ENCODE measurements at places on chromosomes 3 and 15. TPM values are rescaled to one million over a fixed set of nuclear protein-coding genes. Genes with fewer than 3 reads are reported as not detected.

Gene TMA7
- total RNA-seq: 353 TPM

Gene FANCD2OS
- total RNA-seq: not detected

Gene FBXL22
- 0.89 TPM for total RNA-seq

Gene CPNE4
- not detected for total RNA-seq

Gene PLA2G4E
- total RNA-seq: not detected

Gene HRG
- total RNA-seq: 1.1 TPM

Gene GLDN
- total RNA-seq: 0.44 TPM

Gene MIX23
- 16.5 TPM for total RNA-seq

Gene CLDN18
- not detected for total RNA-seq

Gene ZCWPW2
- 1.6 TPM for total RNA-seq

GRCh38 chr3:100535610-100535943, 43.2 kb downstream of the TMEM45A start:
- H3K4me1 ChIP-seq: no peaks in the 10 kb centered on the region
- no peak for DNase-seq
- no peak overlapping the region for H3K4me3 ChIP-seq
- H3K27ac ChIP-seq: peak overlapping the region; percentile 33

- H3K27ac ChIP-seq: no peak overlapping the region
- no peak overlapping the region for H3K4me3 ChIP-seq
- no peaks in the 10 kb centered on the region for H3K36me3 ChIP-seq
- H3K4me1 ChIP-seq: no peaks in the 10 kb centered on the region
- no peaks in the 10 kb centered on the region for H3K27me3 ChIP-seq
Observed at GRCh38 chr3:28234454-28234853, 7.0 kb upstream of the CMC1 start.

GRCh38 chr3:174436367-174436766, 422.8 kb upstream of the NAALADL2 start:
- DNase-seq: no peak
- H3K27ac ChIP-seq: peak overlapping the region; percentile 44
- H3K4me1 ChIP-seq: peaks cover 13% of the 10 kb centered on the region
- no peaks in the 10 kb centered on the region for H3K27me3 ChIP-seq

GRCh38 chr15:69648775-69649735, 196.4 kb downstream of the RPLP1 start:
- H3K4me3 ChIP-seq: no peak overlapping the region
- no peaks in the 10 kb centered on the region for H3K4me1 ChIP-seq
- H3K36me3 ChIP-seq: no peaks in the 10 kb centered on the region
- H3K27ac ChIP-seq: no peak overlapping the region

- no peaks in the 10 kb centered on the region for H3K27me3 ChIP-seq
- H3K36me3 ChIP-seq: no peaks in the 10 kb centered on the region
- H3K4me1 ChIP-seq: peaks cover 84% of the 10 kb centered on the region
Observed at GRCh38 chr3:48013288-48013980, 2.8 kb downstream of the MAP4 start.

DNA sequence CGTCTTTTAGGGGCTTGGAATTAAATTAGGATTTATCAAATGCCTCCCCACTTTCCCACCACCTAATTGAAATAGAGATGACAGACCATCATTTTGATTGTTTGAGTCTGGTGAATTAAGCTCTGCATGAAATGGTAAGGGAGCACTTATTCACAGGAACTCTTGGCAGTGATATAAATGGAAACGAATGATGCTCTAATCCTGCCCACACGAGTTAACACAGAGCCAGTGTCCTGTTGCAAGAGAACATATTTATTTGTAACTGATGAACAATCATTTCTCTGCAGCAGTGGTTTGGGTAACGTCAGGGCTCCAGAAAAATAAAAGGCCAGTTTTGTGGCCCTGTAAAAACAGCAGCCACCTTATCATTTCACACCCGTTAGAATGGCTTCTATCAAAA, 163.3 kb downstream of the FEZF2 start:
- H3K27me3 ChIP-seq: no peaks in the 10 kb centered on the region
- H3K4me1 ChIP-seq: no peaks in the 10 kb centered on the region
- H3K4me3 ChIP-seq: no peak overlapping the region
- no peaks in the 10 kb centered on the region for H3K36me3 ChIP-seq
- no peak for DNase-seq
- H3K27ac ChIP-seq: no peak overlapping the region

DNA sequence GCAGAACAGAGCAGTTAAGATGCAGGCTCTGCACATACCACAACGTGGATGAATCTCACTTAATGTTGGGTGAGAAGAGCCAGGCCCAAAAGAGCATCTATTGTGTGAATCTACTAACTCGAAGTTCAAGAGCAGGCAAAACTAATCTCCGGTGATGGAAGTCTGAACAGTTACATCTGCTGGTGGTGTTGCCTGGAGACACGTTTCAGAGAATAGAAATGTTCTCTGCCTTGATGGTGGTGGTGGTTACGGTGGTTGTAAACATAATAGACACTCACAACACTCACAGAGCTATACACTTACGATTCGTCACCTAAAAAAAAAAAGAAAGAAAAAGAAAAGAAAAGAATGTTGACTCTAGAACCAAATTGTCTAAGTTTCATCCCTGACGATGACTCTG, 86.8 kb downstream of the LIPC start:
- no peak overlapping the region for H3K27ac ChIP-seq
- H3K36me3 ChIP-seq: no peaks in the 10 kb centered on the region
- H3K4me3 ChIP-seq: no peak overlapping the region
- H3K4me1 ChIP-seq: peaks cover 18% of the 10 kb centered on the region

DNA sequence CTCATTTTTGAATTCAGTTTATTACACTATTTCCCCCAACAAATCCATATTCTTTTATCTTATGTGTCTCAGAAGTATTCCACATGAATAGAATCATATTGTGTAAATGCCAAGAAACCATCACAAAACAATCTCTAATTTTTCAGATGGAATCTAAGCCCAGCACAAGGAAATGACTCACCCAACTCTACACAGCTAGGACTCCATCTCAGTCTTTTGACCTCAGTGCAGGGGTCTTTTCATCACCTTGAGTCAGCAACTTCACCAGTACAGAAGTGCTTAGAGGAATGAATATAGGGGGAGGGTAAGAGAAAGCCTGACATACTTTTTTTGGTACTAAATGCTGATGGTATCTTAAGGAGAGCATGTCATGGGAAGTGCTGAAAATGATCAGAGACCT, 169.3 kb upstream of the LRRN1 start:
- DNase-seq: no peak
- no peaks in the 10 kb centered on the region for H3K36me3 ChIP-seq
- H3K4me1 ChIP-seq: no peaks in the 10 kb centered on the region
- H3K4me3 ChIP-seq: no peak overlapping the region
- no peak overlapping the region for H3K27ac ChIP-seq

- H3K27ac ChIP-seq: peak overlapping the region; percentile 18
- no peaks in the 10 kb centered on the region for H3K36me3 ChIP-seq
- H3K4me3 ChIP-seq: no peak overlapping the region
- no peaks in the 10 kb centered on the region for H3K27me3 ChIP-seq
Observed at GRCh38 chr15:92870010-92870591, 30.0 kb upstream of the CHD2 start.

DNA sequence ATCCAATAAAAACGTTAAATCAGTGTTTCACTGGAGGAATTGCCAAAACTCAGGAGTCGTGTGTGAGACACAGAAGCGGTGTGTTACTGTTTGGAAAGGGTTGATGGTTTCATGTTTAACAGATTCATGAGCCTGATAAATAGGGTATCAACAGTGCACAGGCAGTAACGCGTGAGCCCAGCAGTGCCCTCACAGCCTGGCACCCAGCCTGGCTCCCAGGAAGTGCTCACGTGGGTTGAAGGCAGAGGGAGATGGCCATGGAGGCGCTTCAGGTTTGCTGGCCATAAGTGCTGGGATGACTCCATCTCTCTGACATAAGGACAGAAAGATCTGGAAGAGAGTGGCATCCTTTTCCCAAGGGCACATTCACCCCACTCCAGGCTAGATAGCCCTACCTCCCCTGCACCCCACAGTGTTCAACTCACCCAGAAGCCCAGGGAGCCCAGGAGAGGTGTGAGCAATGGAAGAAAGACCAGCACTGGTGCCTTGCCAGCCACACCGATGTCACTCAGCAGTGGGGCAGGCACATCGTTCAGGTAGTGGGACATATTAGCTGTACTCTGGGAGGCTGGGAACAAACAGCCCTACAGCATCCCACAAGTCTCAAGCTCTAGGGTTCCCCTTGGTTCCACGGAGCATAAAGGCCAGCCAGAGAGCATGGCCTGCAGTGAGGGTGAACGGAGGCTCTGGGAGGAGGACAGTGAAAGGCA, 164.3 kb downstream of the LRRK1 start:
- H3K27ac ChIP-seq: no peak overlapping the region
- DNase-seq: no peak
- no peaks in the 10 kb centered on the region for H3K4me1 ChIP-seq
- no peaks in the 10 kb centered on the region for H3K27me3 ChIP-seq

GRCh38 chr15:48855501-48856440, 22.2 kb upstream of the EID1 start:
- no peak for DNase-seq
- H3K4me1 ChIP-seq: no peaks in the 10 kb centered on the region
- no peaks in the 10 kb centered on the region for H3K27me3 ChIP-seq
- H3K27ac ChIP-seq: no peak overlapping the region
- no peaks in the 10 kb centered on the region for H3K36me3 ChIP-seq
- no peak overlapping the region for H3K4me3 ChIP-seq

DNA sequence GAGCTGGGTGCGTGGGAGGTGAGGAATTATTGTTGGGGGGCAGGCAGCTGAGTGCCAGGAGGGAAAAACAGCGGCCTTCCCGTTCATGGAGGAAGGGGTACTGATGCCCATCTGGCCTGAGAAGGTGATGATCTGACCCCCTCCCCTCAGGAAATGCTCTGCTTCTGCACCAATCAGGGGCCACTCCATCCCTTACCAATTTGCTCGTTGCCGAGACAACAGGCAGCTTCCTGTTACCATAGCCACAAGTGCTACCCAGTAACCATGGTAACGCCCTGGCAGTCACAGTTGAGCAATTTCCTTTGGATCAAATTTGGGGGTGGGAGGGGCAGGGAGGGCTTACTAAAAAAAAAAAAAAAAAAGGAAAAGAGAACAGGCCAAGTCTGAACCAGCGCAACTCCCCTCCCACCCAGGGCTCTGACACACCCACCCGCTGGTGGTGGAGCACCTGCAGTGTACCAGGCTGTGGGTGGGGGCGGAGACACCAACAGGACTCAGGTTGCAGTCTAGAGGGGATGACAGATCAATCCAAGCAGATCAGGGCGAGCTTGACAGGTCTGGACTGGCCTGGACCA, 13.7 kb downstream of the CELF6 start:
- no peak for DNase-seq
- no peak overlapping the region for H3K27ac ChIP-seq
- no peak overlapping the region for H3K4me3 ChIP-seq
- H3K27me3 ChIP-seq: no peaks in the 10 kb centered on the region
- H3K36me3 ChIP-seq: no peaks in the 10 kb centered on the region

DNA sequence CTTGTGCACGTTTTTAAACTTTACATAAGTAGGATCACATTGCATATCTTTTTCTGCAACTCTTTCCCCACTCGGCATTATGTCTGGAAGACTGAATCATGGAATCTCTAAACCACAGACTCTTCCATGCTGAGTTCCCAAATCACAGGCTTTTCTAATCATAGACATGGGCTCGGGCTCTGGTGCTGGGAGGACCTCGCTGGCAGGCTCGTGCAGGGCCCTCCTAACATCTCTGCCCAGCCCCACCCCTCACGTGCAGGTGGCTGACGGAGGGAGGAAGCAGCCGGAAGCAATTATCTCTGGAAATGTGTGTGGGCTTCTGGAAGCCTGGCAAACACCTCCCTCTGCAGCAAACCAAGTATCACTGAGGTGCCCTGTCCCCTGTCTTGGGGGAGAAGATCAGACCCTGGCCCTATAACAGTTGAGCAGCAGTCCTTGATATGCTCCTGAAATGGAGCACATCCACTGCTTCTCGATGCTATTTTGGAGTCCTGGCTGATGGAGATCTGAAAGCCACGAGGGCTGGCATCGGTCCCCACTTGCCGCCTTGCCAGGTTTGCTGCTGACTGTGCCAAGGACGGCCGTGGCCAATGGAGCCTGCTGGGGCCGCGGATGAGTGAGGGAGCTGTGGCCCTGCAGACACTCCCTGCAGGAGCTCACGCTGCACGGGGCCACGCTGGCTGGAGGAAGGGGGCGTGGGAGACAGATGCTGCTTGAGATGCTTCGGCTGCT, 4.4 kb upstream of the IQSEC1 start:
- H3K4me1 ChIP-seq: peaks cover 10% of the 10 kb centered on the region
- no peaks in the 10 kb centered on the region for H3K36me3 ChIP-seq
- H3K27me3 ChIP-seq: peaks cover 15% of the 10 kb centered on the region
- no peak overlapping the region for H3K27ac ChIP-seq
- H3K4me3 ChIP-seq: no peak overlapping the region
- peak; percentile 40 for DNase-seq

DNA sequence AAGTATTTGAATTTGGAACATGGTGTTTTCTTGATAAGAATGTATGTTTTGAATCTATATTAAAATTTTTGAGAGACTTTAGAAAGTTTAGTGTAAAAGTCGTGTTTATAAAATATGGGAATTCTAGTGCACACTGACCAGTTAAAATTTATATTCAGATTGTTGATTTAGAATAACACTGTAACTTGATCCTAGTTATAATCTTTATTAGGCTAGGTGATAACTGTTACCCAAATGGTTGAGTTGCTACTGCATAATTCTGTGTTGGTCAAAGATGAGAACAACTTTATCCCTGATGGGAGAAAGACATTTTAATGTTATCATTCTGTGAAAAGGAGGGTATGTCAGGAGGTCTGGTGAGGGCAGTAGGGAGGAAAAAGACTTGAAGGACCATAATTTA, 249.3 kb downstream of the UBE2E2 start:
- no peak overlapping the region for H3K27ac ChIP-seq
- DNase-seq: no peak
- no peak overlapping the region for H3K4me3 ChIP-seq
- peaks cover 37% of the 10 kb centered on the region for H3K4me1 ChIP-seq
- H3K27me3 ChIP-seq: no peaks in the 10 kb centered on the region

DNA sequence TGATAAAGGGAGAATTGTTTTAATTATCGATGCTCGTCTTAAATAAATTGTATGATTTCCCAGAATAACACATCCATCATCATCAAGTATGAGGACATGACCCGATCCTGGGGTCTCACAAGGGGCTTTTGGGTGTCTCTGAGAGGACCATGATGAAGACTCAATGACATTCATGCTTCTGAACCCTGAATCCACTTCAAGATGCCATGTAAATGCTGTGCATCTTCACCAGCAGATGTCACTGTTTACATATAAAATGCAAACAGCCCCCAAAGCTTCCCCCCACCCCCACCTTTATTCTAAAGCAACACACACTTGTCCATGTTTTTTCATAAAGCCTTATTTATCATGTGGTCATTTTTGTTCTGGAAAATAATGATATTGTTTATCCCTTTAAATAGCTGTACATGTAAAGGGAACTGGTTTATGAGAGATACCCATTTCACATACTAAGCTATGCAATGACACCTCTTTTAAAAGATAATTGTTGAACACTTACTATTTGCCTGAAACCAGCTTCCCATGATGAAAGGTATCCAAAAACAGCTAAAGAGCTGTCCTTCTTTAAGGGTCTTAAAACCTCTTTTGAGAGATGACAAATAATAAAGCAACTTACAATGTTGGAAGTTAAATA, 69.7 kb upstream of the UBE3A start:
- no peaks in the 10 kb centered on the region for H3K27me3 ChIP-seq
- H3K4me1 ChIP-seq: no peaks in the 10 kb centered on the region
- H3K36me3 ChIP-seq: no peaks in the 10 kb centered on the region

- H3K27me3 ChIP-seq: no peaks in the 10 kb centered on the region
- DNase-seq: no peak
- no peaks in the 10 kb centered on the region for H3K36me3 ChIP-seq
- no peak overlapping the region for H3K4me3 ChIP-seq
- H3K4me1 ChIP-seq: no peaks in the 10 kb centered on the region
- H3K27ac ChIP-seq: no peak overlapping the region
Observed at GRCh38 chr3:150367757-150368156, 40.3 kb upstream of the TSC22D2 start.
